ENCODE measurements at places on chromosomes 16 and 17.

DNA sequence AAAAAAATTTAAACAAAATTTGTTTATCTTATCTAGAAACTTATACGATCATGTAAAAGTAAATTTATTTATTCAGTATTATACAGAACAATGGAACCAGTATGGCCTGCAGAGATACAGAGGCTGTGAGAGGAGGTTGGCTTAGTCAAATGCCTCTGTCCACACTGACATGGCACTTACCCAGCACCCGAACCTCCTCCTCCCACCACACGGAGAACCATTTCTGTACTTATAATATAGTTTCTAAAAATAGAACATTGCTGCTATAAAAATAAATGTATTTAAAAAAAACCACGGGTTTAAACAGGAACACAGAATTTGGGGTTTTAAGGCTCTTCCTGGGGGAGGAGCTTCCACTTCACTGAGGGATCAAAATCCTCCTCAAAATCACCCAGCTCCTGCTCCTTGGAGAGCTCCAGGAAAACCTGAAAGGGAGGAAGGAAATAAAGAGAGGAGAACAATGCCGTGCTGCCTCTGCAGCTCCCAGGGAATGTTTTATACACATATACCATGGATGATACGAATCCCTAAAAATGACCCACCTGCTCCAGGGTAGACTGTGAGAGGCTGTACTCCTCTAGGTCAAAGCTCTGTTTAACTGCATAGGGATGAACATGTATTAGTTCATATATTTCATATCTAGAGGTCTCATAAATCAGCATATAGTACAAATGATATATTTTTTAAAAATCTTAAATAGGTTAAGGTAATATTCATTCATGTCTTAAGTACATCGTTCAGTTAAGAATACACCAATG, 87.3 kb downstream of the ABCA8 start:
- no peak for DNase-seq

DNA sequence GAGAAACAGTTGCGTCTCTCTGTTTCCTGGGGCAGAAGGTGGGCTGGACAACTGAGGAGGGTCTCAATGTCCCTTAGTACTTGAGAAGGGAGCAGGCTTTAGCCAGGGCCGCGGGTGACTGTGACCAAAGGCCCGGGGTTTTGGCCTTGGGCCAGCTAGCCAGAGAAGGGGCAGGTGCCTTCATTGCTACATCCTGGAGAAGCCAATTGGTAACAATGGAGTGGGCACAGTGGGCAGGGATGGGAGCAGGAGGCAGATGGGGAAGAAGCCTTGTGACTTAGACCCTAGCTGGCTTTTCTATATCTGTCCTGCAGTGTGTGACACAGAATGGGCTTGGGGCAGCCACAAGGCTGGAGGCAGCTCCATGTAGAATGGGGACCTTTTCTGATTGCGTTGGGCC, 46.0 kb downstream of the CLEC16A start:
- no peak for DNase-seq

DNA sequence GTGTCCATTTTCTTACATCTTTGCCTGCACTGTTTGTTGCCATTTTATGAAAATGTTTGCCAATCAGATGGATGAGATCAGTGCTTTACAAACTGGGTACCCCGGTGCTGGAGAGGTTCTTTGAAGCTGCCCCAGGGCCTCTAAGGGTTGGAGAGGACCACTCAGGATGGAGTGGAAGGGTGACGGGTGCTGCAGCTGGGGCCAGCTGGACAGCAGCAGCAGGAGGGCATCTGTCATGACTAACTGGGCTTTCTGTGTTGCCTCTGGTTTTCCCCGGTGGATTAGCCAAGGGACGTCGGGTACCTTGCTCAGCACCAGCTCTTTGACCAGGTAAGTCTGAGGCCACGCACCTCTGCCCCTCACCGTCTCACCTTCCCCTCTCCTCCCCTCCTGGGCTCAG, 12.3 kb downstream of the KDM8 start:
- DNase-seq = no peak

DNA sequence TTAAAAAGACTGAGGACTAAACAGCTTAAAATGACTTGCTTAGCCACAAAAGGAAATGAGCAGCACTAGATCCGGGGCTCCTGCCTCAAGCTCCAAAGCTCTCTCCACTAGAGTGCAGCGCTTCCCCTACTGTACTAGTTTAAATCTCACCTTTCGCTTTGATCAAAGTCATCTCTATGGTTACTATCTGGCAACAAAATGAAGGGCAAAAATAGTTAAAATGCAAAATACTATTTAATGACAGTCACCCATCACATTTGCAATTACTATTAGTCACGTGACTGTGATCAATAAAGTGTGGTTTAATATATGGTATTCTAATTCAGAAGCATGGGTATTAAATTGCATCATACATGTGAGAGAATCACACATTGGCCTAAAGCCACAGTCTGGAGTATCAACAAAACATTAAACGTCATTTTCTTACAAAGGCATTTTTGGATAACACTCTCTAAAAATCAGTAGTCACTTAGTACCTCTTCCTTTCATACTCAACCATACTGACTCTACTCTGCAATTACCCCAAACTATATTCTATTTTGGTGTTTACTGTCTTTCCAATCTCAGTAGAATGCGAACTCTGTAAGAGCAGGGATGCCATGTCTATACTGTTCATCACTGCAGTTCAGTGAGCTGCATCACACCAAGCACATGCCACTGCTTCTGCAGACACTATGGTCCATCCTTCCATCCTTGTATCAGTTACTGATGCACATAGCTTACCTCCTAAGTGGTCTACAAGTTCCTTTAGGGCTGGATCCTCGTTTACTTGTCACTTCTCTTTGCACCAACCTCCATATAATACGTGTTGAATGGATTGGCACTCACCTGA, 6.2 kb downstream of the PSMD12 start:
- peak; percentile 47 for DNase-seq

- no peak for DNase-seq
Observed at GRCh38 chr17:52148969-52149351, 9.6 kb downstream of the CA10 start.

DNA sequence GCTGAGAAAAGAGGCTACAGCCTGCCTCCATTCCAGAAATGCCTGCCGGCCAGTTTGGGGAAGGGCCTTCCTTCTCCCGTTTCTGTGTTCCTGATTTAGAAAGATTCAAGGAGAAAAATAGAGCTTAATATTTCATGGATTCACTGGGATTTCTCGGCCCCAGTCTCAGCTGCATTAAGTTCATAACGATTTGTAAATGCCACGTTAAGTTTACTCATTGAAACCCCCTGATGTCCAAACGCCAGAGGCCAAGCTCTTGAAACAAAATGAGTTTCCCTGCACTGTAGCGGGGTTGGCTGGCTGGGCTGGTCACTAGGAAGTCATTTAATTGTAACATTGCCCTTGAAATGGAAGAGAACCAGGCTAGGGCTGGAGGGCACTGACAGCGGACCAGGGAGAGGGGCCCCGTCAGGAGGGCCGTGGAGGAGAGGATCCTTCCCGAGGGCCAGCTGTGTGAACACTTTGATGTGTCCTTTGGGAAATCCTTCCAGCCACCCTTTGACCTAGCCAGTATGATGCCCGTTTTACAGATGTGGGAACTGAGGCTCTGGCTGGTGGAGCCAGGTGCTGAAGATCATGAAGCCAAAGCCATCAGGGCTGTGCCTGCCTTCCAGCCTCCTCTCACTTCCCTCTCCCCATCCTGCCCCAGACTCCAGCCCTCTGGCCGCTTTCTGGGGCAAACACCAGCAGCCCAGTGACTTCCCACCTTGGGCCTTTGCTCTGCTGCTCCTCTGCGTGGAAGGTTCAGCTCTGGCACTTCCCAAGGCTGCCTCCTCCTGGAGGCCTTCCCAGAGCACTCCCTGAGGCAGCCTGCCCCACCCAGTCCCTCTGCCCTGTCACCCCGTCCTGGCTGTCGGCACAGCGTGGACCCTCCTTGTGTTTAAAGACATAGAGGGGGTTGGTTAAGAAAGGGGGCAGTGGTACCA, 220.6 kb downstream of the KATNIP start:
- DNase-seq = no peak

GRCh38 chr17:34228781-34229180, 26.3 kb upstream of the CCL2 start:
- no peak for DNase-seq

GRCh38 chr16:56282451-56282850, 91.2 kb downstream of the GNAO1 start:
- DNase-seq = no peak

DNA sequence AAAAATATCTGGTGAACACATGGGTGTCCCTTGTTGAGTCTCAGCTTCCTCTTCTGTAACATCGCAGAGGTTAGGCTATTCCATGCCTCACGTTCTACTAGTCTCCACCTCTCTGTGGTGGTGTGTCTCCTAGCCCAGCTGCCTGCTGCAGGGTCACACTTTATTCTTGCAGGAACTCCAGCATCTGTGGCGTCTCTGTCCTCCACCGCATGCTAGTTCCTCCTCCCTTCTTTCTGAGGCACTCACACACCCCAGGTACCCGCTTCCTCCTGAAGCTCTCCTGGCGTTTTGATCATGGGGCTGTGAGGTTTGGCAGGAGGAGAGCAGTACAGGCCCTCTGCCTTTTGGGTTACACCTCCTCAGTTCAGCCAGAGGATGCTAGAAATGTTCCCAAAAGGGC, 9.9 kb upstream of the TEX2 start:
- DNase-seq = no peak

DNA sequence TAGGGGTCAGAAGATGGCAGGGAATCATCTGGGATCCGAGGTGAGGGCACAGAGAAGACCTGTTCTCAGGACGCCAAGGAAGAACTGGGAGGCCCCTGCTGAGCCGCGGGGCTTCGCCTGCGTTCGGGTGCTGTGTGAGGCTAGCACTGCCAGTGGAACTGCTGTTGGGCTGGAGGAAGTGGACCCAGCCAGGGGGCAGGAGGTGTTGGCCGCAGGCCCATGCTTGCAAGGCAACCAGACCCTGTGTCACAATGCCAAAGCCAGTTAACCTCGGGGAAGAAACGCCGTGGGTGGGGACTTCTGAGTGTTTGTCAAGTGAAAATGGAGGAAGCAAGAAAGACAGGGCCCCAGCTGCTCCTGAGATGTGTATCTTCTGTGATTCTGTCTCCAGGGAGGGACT, 185.5 kb downstream of the LGALS9B start:
- DNase-seq = no peak

DNA sequence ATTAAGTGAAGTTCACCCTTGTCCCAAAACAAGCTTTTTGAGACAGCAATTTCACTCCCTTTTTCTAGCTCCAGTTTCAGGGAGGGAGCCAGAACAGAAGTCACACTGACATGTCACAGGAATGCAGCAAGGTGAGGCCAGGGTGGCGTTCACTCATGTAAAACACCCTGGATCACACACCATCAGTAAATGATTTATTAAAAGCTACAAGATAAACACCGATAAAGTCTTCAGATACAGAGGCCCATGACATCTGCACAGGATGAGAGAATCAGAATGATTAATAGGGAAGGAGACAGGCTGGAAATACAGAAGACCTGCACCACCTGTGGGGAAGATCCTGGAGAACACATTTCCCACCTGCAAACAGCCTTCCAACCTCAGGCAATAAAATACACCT, 77.5 kb upstream of the DYNLRB2 start:
- DNase-seq = no peak

DNA sequence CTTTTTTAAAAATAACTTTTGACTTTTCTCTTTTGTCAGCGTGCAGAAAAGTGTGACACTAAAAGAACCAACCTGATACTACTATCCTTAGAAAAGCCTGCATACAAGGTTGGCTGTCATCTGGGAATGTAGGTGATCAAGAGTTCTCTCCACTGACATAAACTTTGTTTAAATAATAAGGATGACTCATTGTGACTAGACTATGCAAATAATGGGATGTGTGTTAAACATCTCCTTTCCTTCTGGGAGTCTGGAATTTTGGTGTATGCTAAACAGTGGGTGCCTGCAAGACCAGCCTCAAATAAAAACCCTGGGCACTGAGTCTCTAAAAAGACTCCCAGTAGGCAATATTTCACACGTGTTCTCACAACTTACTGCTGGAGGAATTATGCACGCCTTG, 373.4 kb downstream of the CNTNAP4 start:
- no peak for DNase-seq

- peak; percentile 77 for DNase-seq
Observed at GRCh38 chr17:58330997-58331814, 2.6 kb upstream of the TSPOAP1 start.

DNA sequence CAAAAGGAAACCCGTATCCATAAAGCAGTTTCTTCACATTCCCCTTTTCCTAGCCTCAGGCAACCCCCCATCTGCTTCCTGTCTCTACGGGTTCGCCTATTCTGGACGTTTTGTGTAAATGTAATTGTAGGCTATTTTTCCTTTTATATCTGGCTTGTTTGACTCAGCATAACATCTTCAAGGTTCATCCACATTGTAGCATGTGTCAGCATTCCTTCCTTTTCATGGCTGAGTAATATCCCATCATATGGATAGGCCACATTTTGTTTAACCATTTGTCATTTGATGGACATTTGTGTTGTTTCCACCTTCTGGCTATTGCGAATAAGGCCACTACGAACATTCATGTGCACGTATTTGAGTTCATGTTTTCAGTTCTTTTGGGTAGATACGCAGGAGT, 54.6 kb downstream of the FOXL1 start:
- DNase-seq = no peak

DNA sequence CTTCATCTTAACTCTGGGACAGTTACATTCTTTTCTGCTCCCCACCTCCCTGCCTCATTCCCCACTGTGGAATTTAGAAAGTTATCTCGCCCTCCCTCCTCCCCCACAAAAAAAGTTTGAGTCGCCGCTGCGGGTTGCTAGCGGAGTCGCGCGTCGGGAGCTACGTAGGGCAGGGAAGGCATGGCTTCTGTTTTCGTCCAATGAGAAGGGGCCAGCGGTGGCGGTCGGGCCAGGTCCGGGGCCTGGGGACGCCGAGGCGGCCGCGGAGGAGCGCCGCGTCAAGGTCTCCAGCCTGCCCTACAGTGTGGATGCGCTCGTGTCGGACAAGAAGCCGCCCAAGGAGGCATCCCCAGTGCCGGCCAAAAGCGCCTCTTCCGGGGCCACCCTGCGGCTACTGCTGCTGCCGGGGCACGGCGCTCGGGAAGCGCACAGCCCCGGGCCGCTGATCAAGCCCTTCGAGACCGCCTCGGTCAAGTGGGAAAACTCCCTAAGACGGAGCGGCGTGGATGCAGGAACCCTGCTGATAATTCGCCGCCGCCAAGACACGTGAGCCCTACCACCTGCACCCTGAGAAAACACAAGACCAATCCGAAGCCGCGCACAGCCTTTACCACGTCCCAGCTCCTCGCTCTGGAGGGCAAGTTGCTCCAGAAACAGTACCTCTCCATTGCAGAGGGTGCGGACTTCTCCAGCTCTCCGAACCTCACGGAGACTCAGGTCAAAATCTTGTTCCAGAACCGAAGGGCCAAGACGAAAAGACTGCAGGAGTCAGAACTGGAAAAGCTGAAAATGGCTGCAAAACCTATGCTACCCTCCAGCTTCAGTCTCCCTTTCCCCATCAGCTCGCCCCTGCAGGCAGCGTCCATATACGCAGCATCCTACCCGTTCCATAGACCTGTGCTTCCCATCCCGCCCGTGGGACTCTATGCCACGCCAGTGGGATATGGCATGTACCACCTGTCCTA, 8.9 kb downstream of the OR4D1 start:
- DNase-seq = peak; percentile 65

- no peak for DNase-seq
Observed at GRCh38 chr16:74190292-74190691, 106.3 kb upstream of the PSMD7 start.

GRCh38 chr17:33682599-33682998, 389.5 kb upstream of the ASIC2 start:
- DNase-seq = no peak

Measured in activated naive CD8-positive, alpha-beta T cell treated with anti-CD3 and anti-CD28 coated beads for 36 hours (primary cell).